ENCODE measurements at places on chromosomes 11 and 22.

DNA sequence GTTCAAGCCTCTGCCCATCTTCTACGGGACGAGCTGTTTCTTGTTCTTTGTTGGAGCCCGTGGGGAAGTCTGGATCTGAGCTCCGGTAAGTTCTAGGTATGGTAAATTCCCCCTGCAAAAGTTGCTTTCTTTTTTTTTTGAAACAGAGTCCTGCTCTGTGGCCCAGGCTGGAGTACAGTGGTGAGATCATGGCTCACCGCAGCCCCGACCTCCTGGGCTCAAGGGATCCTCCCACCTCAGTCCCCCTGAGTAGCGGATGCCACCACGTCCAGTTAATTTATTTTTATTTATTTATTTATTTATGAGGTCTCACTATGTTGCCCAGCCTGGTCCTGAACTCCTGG lies 35.5 kb upstream of the MOB2 start:
- no peak for DNase-seq

DNA sequence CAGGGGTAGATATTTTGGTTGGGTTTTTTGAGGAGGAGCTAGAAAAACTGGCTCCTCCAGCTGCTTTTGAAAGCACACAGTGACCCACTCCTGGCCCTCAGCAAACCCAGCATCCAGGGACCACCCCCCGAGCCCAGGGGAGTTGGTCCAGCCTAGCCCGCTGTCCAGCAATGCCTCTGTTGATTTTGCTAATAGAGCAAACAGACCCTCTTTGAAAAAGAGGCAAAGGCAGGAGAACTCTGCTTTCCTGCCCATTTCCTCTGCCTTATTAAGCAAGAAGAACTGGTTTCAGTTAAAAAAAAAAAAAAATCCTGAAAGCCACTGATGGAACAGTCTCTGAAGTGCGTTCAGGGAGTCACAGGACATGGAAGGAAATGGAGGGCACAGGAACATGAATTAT lies 25.3 kb downstream of the ABTB2 start:
- DNase-seq: no peak

DNA sequence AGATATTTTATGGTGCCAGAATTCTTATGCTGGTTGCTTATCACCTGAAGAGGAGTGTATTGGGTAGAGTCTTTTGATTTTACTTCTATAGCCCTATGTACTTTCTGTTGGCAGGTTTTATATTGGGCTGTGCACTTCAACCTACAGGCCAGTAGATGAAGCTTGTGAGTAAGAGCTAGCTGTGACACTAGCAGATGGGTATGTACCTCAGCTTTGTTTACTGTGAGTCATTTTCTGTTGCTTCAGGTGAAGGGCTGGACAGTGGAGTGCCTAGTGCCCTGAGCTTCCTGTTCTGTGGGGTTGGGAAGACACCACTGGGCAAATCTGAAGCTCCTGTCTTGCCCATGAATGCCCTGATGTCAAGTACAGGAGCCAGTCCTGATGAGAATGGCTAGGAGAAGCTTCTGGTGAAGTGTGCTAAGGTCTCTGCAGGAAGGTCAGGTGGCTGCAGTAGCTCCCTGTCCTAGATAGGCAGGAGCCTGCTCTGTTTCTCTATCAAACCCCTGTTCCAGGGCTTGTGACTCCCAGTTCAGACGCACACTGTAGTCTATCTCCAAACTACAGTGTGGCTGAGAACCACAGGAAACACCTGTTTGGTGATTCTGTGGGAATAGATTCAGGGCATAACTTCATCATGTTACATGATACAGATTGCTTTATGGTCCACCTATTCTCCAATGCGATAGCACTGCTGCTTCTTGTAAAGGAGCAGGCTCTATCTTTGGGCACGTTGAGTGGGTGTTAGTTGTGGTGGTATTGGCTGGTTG lies 755.7 kb downstream of the KCNA4 start:
- peak; percentile 2 for DNase-seq

DNA sequence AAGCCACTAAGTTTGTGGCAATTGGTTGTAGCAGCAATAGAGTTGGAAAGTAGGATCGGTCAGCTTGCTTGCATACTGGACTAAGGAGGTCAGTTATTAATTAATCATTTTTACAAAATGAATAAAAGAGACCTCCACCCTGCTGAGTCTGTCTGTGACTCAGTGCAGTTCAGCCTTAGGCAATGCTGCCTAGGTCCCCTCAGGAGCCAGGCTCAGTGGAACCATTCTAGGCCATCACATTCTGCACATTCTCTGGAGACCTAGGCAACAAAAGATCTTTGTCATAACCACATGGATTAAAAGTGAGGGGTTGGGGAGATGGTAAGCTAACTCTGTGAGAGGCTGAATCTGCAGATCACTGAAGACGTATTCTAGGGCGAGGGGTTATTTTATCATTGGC lies 178.7 kb upstream of the CADM1 start:
- DNase-seq: no peak

- no peak for DNase-seq
Observed at GRCh38 chr22:37892566-37893335, 13.3 kb upstream of the MICALL1 start.

GRCh38 chr11:72363112-72363511 lies 71.2 kb downstream of the CLPB start:
- DNase-seq: no peak

DNA sequence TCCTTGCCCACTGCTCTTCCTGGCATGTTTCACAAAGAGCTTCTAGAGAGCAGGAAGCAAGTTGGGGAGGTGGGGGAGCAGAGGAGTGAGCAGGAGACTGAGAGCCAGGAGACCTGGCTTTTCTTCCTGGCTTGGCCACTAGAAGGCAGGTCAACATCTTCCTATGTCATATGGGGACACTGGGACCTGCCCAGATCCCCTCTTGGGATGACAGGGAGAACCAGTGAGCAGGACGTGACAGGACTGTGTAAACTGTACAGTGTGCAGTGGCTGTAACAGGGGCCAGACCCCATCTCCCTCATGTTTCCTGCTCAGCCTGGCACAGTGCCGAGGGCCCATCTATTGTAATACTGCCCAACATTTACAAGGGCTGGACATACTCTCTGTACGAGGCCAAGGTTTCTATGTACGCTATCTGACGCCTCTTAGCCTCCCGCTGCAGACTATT lies 29.4 kb downstream of the GDPD5 start:
- DNase-seq: no peak
